ENCODE measurements at places on chromosomes 1 and 21.

DNA sequence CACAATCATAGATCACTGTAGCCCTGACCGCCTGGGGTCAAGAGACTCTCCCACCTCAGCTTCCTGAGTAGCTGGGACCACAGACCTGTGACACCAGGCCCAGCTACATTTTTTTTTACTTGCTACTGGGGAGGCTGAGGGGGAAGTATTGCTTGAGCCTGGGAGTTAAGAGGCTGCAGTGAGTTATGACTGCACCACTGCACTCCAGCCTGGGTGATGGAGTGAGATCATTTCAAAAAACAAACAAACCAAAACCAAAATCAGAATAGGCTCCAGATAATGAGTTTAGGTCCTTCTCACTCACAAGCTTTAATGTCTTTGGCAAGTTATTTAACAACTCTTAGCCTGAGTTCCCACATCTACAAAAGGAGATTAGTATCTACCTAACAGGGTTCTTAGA lies 22.8 kb downstream of the WDR26 start:
- DNase-seq: no peak

- DNase-seq: no peak
These were observed 27.1 kb upstream of the C1orf105 start for GRCh38 chr1:172393354-172393753.

DNA sequence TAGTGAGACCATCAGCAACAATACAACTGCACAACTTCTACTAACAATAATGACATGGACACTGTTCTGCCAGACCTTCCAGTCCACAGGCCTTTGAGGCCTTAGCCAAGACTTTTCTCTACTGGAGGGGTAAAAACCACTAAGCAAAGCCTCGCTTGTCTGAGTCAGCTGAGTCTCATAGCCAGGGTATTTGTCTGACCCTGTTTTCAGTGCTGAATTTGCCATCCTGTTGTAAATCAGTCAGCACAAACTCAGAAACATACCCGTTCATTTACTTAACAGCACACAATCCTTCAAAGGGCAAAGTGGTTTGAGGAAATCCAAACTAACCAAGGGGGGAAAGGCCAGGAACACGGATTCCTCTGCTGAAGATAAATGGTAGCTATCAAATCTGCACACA lies 537.8 kb downstream of the SMYD3 start:
- no peak for DNase-seq

- DNase-seq: no peak
These were observed 95.9 kb upstream of the CCDC190 start for GRCh38 chr1:162956922-162957321.

- DNase-seq: no peak
These were observed 612 bp upstream of the CMPK1 start for GRCh38 chr1:47332779-47333577.

GRCh38 chr21:37061926-37062592 lies 10.8 kb downstream of the PIGP start:
- DNase-seq: no peak

DNA sequence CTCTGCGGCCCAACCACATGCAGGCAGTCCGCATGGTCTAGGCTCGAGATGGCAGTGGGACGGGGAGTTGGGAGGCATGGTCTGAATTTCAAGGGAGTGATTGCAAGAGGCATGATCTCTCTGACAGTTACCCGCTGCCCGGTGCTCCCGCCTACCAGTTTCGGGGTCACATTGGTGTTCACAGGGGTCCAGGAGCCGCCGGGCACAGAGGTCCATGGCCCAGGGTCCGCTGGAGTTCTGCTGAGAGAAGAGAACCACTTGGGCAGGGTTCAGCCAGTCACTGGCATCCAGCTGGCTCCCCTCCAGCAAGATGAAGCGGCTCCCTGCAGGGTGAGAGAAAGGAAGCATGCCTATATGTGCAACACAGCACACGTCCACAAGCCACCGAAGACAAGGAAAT lies 141.3 kb downstream of the ASTN1 start:
- no peak for DNase-seq

DNA sequence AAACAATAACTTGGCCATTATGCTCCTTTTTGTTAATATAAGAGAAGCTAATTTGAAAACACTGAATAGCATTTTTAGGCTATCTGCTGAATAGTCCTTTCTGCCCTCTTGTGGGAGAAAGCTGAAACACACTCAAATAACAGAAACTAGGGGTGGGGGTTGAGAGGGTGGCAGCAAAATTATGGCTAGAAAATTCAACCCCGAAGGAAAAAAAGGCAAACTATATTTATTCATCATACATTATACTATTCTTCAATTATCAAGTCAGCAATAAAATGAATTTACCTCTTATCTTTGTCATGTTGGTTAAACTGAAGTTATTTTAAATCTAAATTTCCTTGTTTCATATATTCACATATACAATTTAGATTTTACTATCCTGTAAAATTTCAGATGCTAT lies 255.9 kb downstream of the FAF1 start:
- DNase-seq: no peak

DNA sequence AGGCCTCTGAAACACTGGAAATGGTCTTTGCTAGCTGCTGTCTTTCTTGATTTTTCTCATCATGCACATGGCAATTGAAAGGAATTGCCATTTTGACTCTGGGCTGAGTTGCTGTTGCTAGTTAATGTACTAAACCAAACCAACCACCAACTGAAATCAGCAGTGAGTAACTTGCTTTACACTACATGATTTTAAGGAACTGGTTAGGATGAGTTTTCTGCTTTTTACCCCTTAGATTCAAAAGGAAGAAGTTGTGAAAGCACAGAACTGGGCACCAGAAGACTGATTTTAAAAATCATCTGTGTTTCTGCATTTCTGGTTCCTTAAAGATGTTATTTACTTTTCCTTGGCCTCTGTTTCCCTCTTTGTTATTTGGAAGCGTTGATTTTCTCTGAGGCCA lies 361.9 kb downstream of the HLX start:
- DNase-seq: no peak

GRCh38 chr1:113488576-113489177 lies 98.4 kb downstream of the MAGI3 start:
- no peak for DNase-seq

DNA sequence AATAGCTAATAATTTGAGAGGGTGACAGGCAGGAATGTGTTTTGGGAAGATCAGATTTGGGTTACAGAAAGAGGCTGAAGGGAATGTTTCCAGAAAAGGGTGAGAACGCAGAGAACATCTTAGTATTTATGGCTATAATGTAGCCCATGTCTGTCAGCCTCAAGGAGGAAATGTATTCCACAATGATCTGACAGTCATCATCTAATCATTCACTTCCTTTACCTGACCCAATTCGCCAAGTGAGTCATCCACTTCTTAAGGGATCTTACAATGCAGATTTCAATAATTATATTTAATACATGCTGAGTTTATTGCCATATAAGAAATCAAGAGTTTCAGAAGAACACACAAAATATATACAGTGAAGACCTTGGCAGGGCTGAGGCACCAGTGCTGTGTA lies 10.8 kb downstream of the TRIM45 start:
- no peak for DNase-seq

GRCh38 chr1:89125913-89126580 lies at the start of gene GBP2:
Gene GBP2, minus strand, starts transcription at chr1:89126114. Its CDS starts 4,148 bp downstream, at chr1:89121966.
- DNase-seq: peak; percentile 36

DNA sequence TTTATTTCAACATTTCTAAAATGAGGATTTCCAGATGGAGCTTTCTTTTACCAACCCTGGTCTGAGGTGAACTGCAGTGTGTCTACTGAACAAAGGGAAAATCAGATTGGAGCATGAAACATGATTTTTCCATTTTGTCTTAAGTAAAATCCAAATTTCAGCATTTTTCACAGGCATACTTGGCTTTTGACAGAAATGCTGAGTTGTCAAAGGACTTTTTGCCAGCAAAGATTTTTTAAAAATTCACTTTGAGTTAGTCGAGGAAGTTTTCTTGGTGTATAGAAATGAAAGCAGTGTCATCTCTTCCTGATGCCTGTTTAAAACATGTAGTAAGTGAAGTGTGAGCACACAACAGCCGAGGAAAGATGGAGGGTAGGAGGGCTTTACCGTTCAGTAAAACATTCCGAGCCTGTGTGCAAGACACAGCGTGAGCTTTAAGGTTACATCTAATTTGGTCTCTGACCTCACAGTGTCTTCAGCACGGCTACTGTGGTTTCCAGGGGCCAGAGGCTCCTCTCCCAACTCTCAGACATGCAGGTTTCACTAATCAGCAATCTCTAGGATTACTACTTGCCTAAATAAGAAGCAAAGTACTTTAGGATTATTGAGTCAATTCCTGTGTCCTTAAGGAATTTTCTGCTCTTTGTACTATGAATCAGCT lies 45.9 kb downstream of the SAMD13 start:
- no peak for DNase-seq

DNA sequence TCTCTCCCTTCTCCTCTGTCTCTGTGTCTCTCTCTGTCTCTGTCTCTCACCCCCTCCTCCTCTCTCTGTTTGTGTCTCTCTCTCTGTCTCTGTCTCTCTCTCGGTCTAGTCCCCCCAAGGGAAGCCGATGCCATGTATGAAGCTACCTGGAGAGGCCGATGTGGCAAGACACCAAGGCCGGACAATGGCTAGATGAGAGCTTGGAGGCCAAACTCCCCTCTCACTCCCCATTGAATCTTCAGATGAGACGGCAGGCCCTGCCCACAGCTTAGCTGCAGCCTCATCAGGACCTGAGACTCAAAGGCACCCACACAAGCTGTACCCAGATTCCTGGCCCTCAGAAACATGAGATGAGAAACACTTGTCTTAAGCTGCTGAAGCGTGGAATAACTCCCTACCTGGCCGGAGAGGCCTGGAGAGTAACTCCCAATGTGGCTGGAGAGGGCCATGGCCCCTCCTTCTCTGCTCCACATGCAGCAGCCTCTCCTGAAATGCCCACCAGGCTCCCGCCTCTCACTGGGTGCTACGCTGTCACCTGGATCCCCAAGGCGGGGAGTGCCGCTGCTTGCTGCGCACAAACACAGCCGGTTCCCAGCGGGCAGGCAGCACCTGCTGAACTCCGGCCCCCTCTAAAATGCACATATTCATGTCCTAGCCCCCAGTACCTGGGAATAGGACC lies 7.8 kb upstream of the ACTRT2 start:
- DNase-seq: no peak

GRCh38 chr1:113677250-113678158 lies 81.8 kb downstream of the PHTF1 start:
- DNase-seq: no peak

DNA sequence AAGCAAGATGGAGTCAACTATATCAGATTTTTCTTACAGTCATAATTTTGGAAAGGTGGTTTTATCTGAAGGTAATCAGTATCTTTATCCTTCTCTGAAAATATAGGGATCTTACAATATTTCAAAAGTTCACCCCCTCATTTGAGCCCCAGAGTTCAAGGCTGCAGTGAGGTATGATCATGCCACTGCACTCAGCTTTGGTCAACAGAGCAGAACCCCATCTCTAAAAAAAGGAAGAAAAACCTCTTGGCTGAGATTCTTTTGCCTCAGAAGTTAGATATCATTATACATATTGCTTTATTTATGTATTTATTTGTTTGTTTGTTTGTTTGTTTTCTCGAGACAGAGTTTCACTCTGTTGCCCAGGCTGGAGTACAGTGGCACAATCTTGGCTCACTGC lies 11.5 kb upstream of the RBBP5 start:
- DNase-seq: no peak

- no peak for DNase-seq
These were observed 3.3 kb downstream of the EXTL2 start for GRCh38 chr1:100891380-100891779.

DNA sequence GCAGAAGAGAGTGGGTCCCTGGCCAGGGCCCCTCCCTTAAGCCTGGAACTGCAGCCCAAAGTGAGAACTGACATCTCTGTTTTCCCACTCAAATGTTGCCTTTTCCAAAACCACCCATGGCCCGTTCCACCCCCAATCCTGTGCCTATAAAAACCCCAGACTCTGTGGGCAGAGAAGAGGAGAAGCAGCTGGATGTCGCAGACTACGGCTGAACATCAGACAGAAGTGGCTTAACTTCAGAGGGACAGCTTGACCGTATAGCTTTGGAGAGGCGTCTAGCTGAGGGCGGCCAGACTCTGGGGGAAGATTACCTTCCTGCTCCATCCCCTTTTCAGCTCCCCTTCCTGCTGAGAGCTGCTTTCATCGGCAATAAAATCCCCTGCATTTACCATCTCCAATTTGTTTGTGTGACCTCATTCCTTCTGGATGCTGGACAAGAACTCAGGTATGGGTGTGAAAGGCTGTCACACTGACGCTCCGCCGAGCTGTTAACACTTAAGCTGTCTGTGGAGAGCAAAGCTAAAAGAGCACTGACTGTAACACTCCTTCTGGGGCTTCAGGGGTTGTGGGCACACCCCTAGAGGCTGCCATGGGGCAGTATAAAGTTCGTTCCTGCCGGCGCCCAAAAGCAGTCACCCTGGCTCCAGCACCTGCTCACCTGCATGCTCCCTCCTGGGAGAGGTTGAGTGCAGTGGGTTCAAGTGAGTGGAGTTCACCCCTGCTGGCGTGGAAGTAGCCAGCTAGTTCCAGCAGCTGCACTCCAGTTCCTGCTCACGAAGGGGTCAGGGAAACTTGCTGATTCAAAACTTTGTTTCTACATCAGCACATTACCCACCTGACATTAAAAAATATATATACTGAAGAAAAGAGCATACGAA lies 19.6 kb upstream of the ERO1B start:
- DNase-seq: no peak

Measured in activated CD4-positive, alpha-beta T cell treated with anti-CD3 and anti-CD28 coated beads, Interleukin-2, amount 50 U/mL, for 24 hours (primary cell).